ENCODE measurements at places on chromosomes 1 and 21.

DNA sequence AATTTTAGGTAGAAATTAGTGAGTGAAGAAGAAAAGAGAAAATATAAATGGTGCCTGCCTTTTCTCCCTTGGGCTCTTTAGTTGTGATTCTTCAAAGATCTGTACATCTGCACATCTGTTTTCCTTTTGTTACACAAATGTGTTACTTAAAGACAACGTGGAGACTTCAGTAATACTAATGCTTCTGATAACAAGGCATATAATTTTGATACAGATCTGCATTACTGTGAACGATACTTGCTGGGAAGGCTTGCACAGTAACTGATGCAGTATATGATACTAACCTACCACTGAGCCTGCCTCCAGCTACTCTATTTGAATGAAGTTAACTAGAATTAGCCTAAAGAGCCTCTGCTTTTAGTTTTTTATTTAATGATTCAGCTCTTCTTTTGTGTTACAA lies 244.6 kb downstream of the COL11A1 start:
- no peak for DNase-seq

GRCh38 chr1:8578132-8578877 lies 239.1 kb downstream of the RERE start:
- DNase-seq = no peak

- no peak for DNase-seq
These were observed 220.7 kb upstream of the HOOK1 start for GRCh38 chr1:59593798-59594790.

GRCh38 chr1:60055336-60055735 lies 18.2 kb downstream of the C1orf87 start:
- DNase-seq = no peak

GRCh38 chr1:208131621-208132286 lies 112.4 kb downstream of the PLXNA2 start:
- no peak for DNase-seq

GRCh38 chr1:41330588-41331545 lies 30.4 kb upstream of the FOXO6 start:
- DNase-seq = no peak

- DNase-seq = no peak
These were observed 6.2 kb upstream of the KCNK2 start for GRCh38 chr1:215076322-215076721.

DNA sequence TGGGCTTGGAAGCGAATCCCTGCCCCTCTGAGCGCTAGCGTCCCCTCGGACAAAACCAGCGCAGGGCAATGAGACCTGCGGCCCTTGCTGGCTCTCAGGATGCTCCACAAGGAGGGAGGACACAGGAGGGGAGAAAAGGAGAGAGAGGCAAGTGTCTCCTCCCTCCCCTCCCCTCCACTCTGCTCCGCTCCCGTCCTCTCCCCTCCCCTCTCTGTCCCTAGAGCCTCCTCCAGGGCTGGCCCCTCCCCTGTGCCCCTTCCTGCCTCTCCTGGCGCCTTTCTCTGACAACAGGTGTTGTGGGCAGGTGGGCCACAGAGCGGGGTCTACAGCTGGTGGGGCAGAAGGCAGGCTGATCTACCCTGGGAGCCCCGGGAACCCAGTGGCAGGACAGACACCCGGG lies 35.2 kb downstream of the TP73 start:
- no peak for DNase-seq

GRCh38 chr1:31818206-31818605 lies 2.4 kb upstream of the SPOCD1 start:
- no peak for DNase-seq

DNA sequence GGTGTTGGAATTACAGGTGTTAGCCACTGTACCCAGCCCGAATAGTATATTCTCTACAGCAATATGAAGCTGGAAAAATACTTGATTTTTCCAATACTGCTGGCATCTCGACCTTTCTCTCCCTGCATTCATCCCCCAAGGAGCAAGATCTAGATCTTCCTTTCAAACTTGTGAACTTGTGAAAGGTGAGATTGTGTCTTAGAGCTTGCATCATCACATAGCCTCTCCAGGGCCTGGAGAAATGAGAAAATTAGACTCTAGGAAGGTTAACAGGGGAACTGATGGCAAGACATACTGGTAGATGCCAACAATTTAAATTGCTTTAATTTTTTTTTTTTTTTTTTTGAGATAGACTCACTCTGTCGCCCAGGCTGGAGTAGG lies 2.1 kb downstream of the PRUNE1 start:
- DNase-seq = no peak

DNA sequence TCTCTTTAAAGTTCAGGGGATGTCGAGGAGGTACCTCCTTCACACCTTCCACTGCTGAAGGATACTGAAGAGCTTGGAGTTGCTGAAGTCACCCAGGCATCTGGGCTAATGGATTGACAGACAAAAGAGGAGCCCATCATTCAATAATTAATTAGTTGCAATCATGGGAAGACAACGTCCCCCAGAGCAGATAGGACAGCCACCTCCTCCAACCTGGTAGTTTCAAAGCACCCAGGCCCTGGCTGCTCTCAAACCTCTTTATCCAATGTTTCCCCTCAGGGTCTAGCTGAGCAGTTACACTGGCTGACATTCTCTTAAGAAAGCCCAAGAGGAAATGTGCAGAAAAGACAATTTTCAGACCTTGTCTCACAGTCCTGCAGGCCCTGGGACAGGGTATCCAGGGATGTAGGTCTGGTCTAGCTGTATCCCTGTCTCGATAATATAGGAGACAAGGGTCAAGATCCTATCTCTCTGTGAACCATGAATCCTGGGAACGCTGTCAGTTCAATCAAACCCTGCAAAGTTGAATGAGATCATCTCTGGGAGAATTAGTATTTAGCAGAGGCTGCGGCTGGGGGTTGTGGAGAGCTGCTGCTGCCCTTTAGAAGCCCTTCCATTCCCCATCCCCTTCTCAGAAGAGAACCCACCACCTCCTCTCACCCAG lies 1.1 kb downstream of the TSPAN2 start:
- DNase-seq = no peak

DNA sequence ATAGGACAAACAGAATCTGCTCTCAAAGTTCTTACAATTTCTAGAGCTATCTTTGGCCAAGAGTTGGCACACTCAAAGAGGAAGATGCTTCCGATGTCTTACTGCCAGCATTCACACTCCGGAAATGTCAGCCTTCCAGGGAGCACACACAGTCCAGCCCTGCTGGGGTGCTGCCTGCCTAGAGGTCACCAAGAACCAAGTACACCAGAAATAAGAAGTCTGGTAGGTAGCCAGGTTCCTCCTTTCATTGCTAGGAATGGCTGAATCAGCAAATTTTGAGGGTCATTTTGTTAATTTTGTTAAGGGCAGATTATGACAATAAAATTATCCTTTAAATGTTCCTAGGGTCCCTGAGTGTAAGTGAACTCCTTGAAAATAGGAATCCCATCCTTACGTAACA lies 77.5 kb downstream of the PLPP3 start:
- DNase-seq = no peak

DNA sequence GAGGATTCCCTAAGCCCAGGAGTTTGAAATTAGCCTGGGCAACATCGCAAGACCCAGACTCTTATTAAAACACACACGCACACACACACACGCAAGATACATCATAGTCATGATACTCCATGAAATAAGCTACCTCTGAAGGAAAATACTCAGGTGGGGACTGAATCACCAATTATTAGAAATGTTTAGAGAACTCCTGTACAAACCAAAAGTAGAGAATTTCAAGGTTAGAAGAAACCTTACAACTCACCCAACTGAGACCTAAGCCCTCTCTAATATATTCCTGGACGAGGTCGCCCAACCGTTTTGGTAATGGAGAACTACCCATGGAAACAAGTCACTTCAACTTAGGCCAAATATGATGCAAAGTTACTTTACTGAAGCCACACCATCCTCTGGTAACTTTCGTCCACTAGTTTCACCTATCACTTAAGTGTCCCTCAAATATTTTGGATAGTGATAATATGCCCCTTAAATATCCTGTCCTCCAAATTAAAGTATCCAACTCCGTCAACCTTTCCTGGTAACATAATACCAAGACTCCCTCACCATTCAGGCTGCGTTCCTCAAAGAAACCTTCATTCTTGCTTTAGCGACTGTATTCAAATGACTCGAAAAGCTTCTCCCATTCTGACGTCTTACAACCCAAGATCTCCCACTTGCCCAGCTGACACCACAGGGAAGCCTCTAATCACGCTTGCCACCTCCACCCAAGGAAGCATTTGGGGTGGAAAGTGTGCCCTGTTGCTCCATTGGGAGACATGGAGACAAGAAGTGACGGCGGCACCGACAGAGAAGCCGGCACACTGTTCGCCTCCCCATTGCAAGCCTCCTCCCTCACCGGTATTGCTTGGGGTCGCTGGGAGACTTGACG lies 856 bp downstream of the NRDC start:
- no peak for DNase-seq

DNA sequence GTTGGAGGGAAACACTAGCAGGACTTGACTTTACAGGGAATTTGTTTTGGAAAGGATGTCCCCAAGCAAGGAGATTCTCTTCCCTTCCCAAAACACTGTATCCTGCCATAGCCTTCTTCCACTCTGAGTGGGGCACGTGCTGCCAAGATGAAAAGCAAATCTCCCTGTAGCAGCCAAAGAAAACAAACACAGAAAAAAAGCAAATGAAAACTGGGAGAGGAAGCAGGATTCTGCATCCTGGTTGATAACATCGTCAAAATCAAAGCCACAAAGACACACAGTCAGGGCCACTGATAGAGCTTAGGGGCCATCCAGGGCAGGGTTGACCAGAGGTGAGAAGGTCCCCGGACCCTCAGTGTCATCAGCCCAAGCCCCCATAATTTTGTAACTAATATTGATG lies 16.0 kb upstream of the MTARC2 start:
- no peak for DNase-seq

- DNase-seq = no peak
These were observed 4.8 kb downstream of the PTTG1IP start for GRCh38 chr21:44868707-44869106.

DNA sequence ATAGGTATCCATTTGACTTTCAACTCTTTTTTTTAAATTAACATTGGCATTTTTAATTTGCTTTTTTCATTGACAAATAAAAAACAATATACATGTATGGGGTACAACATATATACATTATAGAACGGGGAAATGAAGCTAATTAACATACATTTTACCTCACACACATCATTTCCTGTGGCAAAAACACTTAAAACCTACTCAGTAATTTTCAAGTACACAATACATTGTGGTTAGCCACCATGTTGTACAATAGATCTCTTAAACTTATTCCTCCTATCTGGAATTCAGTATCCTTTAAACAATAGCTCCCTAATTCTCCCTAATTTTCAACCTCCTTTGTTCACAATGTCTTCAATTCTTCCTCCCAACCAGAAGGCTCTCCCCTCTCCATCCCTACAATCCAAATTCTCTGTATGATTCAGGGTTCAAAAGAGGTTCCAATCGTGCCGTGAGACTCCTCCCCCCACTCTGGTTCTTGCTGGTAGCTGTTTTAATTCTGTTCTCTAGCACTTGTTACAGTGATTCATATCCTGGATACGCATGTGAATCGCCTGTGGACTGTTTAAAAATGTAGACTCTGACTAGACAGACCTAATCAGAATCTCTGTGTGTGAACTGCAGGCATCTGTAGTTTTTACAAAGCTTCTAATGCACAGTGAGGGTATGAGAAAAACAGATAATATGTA lies 87.6 kb upstream of the DUSP10 start:
- no peak for DNase-seq

GRCh38 chr1:8122160-8122476 lies 96.0 kb upstream of the ERRFI1 start:
- no peak for DNase-seq

DNA sequence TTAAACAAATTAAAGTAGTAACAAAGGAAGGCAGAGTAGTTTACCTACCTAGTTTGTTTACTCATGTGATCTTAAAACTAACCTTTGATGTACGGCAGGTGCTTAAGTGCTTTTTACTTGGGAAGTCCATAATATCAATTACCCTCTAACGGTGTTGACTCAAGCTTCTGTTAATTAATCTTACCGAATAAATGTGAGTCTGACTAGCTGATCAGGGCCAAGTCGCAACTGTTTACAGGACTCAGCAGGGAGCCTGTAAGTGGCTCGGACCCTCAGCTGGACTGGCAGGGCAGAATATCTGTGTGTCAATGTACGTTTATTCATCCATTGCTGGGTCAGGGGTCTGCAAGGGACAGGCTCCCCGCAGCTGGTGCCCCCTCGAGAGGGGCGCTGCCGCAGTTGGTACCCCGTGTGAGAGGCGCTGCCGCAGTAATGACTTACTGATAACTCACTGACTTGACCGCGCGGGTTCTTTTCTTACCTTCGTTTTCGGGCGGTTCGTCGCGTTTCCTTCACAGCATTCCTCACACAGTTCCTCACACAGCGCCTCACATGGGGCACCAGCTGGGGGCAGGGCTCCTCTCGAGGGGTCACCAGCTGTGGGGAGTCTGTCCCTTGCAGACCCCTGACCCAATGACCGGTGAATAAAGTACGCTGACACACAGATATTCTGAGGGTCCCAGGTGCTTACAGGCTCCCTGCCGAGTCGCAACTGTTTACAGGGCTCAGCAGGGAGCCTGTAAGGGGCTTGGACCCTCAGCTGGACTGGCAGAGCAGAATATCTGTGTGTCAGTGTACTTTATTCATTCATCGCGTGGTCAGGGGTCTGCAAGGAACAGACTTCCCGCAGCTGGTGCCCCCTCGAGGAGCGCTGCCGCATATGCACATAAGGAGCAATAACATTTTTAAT lies 3.0 kb downstream of the FMO1 start:
- DNase-seq = no peak

- no peak for DNase-seq
These were observed 7.7 kb downstream of the SNX27 start for GRCh38 chr1:151619489-151620093.

DNA sequence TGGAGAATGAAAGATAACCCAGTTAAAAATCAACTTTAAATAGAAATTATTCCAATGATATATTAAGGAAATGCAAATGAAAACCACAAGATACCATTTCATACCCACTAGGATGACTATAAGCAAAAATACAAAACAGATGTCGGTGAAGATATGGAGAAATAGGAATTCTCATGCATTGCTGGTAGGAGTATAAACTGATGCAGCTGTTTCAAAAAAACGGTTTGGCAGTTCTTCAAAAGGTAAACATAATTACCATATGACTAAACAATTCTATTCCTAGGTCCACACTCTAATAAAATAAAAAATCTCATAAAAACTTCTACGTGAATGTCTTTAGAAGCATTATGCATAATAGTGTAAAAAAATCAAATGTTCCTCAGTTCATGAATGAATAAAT lies 763.3 kb upstream of the BRINP3 start:
- no peak for DNase-seq

DNA sequence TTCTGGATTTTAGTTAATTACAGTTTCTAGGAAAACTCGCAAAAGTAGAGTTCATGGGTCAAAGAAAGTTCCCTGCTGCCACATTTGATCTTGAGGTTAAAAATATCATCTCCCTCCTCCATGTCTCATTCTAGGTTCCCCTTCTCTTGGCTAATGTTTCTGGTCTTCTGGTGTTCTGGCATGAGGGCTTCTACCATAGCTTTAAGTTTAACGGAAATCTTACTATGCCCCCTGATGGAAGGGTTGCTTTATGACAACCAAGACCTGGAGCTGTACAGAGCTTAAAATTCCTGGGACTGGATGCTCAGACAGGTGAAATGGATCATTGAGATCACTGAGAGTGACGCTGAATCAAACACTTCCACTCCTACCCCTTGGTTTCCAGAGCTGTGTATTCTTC lies 1881.7 kb downstream of the MRPL39 start:
- no peak for DNase-seq

GRCh38 chr1:203556047-203556851 lies 62.3 kb downstream of the OPTC start:
- no peak for DNase-seq

GRCh38 chr1:79188337-79188736 lies 181.8 kb upstream of the ADGRL4 start:
- no peak for DNase-seq

All from stimulated activated CD8-positive, alpha-beta memory T cell treated with anti-CD3 and anti-CD28 coated beads, Interleukin-15, amount 100 ng/mL, for 24 hours (primary cell).